ENCODE measurements at places on chromosomes 16 and 17.
A peak's percentile ranks its signal among the peaks of the same experiment; 100 is the strongest.

- peak; percentile 73 for ATAC-seq
These were observed 440.6 kb downstream of the HS3ST3B1 start for GRCh38 chr17:14741491-14741890.

DNA sequence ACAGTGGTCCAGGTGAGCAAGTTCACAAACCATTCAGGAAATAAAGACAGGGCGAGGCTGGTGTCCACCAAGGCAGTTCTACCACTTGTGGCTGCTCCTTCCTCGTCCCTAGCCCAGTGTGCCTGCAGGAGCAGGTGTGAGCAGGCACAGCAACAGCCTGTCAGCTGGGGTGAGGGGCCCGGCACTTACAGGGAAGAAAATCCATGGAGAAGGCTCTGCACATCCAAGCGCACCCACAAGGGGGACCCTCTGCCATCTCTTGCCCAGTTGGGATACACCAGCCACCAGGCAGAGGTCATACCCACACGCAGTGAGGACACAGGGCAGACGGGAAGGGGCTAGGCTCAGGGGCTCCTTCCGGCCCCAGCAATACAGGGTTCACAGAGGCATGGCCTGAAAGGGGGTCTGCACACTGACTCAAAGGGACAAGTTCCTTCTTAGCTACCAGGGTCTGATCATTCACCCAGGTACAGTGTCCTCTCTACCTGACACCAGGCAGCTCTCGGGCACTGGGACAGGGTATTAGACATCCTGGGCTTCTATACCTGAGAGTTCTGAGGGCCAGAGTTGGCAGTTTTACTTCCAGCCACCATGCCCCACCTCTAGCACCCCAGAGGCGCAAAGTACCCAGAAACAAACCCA lies 27.0 kb downstream of the CDIP1 start:
- peak; percentile 35 for ATAC-seq

DNA sequence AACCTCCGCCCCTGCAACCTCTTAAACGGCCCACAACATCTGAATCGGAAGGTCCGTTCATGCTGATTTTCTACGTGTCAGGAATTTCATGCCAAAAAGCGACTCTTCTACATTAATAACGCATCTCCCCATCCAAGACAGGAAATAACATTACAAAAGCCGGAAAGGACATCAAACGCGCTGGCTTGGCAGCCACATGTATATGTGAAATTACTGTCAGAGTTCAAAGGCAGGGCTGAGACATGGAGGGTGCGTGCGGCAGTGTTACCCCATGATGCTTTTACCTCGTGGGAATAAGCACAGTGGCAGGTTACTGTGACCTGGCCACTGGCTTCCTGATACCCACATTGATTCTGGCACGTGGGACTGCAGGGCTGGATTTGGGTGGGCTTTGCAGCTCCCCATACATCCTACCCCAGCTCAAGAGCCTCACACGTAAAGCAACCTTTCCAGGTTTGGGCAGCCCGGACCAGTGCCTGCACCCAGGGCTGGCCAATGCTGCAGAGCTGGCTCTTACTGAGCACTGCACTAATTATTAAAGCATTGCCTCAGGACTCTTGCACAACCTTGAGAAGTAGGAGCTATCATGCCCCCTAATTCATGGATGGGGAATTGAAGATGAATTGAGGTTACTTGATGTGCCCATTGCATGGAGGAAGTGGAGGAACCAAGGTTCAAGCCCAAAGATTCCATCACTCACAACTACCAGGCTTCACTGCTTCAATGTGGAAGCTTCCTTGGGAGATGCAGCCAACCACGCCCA lies 120.6 kb upstream of the FOXF1 start:
- ATAC-seq: no peak

- no peak for ATAC-seq
These were observed 40.8 kb downstream of the CYB5B start for GRCh38 chr16:69465083-69465721.

- no peak for ATAC-seq
These were observed at the start of gene HOXB3 for GRCh38 chr17:48589831-48590606. TSS of gene HOXB3 (minus strand) at chr17:48590241. CDS start at chr17:48552474, 37,767 bp downstream.

DNA sequence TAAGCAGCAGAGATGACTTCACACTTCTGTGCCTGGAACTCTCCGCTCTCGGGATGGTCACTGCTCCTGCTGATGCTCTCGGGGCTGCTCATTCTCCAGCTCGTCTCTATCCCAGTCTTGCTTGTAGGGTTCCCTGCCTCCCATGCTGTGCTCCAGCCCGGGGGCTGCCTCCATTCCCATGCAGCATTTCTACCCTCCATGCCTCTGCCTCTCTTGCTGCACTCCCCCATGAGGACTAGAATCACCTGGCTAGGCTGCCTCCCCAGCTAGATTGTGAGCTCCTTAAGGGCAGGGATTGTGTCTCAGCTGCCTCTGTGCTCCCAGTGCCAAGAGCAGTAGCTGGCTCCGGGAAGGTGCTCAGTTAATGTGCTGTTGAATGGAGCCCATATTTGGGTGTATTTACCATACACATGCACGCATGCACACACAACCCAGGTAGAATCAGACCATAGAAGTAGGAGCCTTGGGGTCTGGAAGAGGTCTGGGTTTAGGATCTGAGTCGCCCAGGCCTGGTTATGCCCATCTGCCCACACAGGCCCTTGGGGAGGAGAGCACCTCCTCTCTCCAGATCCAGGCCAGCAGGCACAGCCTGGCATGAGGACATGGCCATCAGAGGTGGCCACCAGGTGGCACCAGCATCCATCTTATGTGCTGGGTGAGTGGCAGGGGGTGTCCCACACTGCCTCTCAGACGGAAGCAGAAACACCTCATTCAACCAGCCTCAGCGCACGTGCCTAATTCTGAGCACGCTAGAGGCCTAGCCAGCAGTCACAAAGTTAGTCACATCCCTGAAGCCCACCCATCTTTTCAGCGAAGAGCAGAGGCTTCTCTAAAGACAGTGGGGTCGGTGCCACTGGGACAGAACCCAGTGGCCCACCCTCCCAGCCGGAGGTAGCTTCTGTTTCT lies 9.3 kb downstream of the GIT1 start:
- peak; percentile 86 for ATAC-seq

GRCh38 chr16:185213-185612 lies 5.0 kb downstream of the HBQ1 start:
- ATAC-seq: no peak

GRCh38 chr16:58421059-58421458 lies 28.8 kb downstream of the GINS3 start:
- ATAC-seq: no peak

GRCh38 chr17:63956296-63956920 lies 16.3 kb downstream of the SCN4A start:
- no peak for ATAC-seq

- no peak for ATAC-seq
These were observed 128.2 kb downstream of the USP22 start for GRCh38 chr17:20914658-20915057.

DNA sequence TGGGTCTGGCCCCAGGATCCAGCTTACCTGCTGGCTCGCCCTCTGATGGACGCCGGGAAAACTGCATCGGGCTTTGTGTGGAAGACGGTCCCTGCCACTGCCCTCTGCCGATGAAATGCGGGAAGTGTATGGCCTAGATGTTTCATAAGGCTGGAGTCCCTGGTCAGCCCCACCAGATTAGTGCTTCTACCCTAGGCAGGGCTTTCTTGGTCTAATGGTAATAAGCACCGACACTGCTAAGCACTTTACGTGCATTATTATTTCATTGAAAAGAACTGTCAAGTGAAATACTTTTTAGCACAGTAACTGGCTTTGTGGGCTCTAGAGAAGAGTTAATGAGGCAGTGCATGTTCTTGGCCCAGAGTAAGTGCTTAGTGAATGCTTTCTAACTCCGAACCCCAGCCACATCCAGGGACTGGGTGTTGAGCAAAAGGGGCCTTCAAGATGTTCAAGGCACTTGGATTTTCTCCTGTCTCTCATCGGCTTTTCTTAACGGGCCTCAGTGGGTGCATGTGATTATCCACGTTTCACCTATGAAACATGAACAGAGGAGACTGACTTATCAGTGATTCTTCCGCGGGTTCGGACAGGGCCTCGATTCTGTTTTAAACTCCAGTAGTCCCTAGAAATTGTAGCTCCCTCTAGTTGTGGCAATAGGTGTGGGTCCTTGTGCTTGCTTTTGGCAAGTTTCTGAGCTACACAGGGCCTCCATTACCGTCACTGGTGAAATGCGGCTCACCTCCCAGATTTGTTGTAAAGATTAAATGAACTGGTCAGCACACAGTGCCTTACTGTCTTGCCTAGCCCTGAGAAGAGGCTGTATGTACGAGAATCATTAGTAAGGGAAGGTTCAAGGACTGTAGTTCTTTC lies 6.6 kb downstream of the TRAF4 start:
- ATAC-seq: peak; percentile 20

- peak; percentile 43 for ATAC-seq
These were observed 71.2 kb upstream of the MRTFB start for GRCh38 chr16:13999895-14000425.

- ATAC-seq: no peak
These were observed 1.0 kb downstream of the RHBDF2 start for GRCh38 chr17:76500074-76500746.

DNA sequence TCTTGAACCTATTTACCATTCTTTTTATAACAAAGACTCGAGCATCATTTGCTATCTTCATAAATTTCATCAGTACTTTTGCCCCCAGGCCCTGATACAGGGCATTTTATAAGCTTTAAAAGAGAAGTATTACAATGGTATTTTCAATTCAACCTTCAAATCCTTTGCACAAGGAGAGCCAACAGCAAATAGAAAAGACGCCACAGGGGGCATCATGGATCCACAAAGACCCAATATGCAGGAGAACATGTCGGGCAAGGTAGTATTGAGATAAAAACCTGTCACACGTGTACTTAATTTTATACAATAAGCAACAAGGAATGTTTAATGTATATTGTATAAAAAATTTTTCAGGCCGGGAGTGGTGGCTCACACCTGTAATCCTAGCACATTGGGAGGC lies 10.2 kb downstream of the MAP3K14 start:
- no peak for ATAC-seq

DNA sequence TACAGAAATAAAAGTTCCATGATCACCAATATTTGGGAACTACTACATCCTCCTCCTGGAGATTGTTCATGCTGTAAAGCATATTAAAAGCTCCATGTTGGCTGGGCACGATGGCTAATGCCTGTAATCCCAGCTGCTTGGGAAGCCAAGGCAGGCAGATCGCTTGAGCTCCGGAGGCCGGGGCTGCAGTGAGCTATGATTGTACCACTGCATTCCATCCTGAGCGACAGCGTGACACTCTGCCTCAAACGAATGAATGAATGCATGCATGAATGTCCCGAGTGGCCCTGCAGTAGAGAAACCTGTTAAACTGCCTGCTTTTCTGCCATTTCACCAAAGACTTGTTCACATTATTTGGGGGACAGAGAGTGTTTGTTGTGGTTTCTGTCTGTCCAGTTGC lies 15.0 kb downstream of the CNEP1R1 start:
- ATAC-seq: no peak

DNA sequence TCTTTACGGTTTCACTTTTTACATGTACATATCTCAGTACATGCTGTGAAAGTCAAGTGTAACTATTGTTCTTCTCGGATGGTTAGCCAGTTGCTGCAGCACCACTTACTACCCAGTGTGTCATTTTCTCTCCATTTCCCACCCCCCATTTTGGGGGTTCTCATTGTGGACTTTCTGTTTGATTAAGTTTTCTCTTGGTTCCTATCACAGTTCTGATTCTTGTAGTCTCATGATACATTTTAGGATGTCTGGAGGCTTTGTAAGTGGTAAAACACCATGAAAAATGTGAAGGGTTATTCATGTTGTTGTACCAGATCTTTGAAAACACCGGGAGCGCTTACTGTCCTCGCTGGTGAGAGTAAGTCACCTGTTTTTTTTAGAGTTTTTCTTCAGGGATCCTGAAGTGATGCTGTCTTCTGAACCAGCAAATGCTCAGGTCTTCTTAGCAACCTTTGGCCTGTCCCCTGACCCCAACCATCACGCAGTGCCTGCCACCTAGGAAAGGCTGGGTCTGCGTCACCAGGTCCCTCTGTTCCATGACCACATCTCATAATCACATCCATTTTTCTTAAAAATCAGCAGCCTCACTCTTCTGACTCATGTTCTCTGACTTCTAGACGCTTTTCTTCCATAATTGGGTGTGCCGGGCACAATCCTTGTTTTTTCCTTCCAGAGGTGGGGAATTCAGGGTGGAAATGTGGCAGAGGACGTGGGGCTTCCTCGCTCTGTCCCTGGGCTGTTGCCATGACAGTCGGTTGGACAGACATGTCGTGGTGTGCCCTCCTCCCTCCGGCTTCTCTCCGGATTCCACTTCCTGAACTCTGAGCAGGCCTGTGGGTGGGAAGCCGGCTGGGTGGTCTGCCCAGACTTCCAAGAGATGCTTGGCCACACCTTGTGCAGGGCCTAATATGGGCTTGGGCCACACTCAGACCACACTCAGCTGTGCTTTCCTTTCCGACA lies 102.6 kb downstream of the NTN1 start:
- ATAC-seq: peak; percentile 61

- peak; percentile 60 for ATAC-seq
These were observed 6.9 kb downstream of the RGS9 start for GRCh38 chr17:65143889-65144604.

- ATAC-seq: no peak
These were observed 1376.4 kb downstream of the CDH11 start for GRCh38 chr16:63745456-63745855.

DNA sequence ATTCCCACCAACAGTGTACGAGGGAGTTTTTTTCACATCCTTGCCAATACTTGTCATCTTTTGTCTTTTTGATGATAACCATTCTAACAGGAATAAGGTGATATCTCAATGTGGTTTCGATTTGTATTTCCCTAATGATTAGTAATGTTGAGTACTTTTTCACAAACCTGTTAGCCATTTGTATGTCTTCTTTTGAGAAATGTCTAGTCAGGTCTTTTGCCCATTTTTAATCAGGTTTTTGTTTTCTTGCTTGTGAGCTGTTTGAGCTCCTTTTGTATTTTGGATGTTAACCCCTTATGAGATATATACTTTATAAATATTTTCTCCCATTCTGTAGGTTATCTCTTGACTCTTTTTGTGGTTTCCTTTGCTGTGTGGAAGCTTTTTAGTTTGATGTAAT lies 1.9 kb upstream of the KRTAP4-5 start:
- ATAC-seq: no peak

DNA sequence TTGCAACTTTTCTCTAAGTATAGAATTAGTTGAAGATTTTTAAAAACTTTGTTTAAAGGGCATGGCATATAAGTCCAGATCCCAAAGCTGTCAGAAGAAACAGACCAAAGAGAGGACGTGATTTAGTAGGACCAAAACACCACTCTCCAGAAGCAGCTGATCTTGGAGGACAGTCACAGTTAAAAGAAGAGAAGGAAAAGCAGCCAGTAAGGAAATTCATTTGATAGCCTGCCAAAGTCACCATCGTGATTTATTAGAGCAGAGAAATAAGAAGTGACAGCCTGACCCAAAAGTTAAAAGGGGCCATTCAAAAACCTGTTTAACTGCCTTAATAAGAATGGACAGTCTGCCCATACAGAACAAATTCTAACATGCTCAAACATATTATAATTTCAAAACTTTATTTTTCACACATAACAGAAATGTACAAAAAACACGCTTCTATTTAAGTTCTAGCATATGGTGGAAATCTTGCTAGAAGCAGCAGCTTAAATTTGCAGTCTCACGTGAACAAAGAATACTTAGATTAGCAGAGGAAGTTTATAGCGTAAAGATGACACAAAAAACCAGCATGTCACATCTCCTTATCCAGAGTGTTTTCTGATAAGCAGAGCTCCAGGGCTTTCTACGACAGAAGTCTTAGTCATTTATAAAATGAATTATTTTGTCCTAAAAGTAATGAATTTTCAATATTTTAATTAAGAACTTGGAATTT lies 37.2 kb downstream of the TXNDC11 start:
- ATAC-seq: no peak

- ATAC-seq: no peak
These were observed 23.1 kb downstream of the SSH2 start for GRCh38 chr17:29906969-29907368.

GRCh38 chr17:34584805-34585416 lies 5.5 kb downstream of the TMEM132E start:
- ATAC-seq: peak; percentile 44

All from motor neuron (in vitro differentiated cells).